Femur (tissue), 1 donor: ENCODE measurements at places on chromosomes 3 and 15.

DNA sequence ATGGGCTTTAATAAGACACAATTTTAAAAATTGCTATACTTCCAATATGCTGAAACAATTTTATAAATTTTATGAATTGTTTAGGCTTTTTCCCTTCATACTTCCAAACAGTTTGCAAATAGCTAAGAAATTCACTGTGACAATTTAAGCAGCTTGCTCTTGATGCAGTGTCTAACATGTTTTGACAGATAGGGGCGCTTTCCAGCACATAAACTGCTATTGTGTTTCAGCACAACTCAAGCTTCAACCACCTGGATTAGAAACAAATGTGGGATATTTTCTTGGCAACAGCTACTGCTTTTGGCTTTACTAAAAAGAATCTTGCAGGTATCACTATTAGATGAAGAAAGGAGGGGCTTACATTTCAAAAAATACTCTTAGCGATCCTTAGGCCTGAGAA, 565.8 kb upstream of the DPPA4 start:
- DNase-seq: no peak

DNA sequence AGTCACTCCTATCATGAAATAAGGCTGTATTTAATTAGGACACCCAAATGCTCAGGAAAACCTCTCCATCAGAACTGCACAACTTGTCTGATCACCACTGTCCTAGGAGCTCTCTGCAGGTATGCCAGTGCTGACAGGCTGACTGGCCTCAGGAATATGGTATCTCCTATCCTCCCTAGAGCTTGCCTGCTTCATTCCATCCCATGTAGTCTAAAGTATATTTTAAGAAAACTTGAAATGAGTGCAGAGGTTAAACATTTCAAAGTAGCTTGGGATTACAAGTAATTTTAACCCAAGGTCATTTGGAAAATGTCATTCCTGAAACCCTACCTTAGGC, 23.7 kb downstream of the FILIP1L start:
- DNase-seq: no peak

DNA sequence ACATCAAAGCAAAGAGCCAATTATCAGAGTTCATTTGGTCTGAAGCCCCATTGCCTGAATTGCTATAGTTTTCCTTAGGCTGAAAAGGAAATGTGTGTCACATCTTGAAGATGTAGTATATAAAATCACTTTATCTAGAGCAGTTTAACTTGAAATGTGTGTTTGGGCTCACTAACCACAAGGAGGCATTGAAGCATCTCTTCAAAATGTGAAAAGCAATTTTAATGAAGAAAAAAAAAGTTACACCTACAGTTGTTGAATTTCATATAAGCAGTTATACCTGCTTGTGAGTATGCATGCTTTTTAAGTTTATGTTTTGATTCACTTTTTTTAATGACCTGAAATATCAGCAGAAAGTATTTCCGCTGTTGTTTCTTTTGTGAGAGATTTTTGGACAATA, 129.3 kb downstream of the IQCH start:
- no peak for DNase-seq

- no peak for DNase-seq
These were observed 7.9 kb downstream of the GBE1 start for GRCh38 chr3:81753416-81754027.

DNA sequence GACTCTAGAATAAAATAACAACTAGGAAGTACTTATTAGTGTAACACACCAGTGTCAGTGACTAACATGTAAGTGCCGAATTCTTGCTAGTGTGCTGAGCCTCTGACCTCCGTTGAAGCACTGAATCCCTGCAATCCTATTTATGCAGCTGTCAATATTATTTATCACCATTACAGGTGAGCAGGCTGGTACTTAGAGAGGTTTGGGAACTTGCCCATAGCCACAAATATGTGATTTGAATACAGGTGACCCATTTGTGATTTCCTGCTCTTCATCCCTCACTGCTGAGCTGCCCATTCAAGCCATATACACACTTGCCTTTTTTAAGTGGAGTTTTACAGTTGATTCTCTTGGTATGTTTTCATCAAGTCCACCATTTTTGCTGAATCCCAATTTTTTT, 12.2 kb downstream of the EIF4E3 start:
- DNase-seq: no peak

- DNase-seq: no peak
These were observed 406 bp upstream of the RASA2 start for GRCh38 chr3:141486496-141486745.

DNA sequence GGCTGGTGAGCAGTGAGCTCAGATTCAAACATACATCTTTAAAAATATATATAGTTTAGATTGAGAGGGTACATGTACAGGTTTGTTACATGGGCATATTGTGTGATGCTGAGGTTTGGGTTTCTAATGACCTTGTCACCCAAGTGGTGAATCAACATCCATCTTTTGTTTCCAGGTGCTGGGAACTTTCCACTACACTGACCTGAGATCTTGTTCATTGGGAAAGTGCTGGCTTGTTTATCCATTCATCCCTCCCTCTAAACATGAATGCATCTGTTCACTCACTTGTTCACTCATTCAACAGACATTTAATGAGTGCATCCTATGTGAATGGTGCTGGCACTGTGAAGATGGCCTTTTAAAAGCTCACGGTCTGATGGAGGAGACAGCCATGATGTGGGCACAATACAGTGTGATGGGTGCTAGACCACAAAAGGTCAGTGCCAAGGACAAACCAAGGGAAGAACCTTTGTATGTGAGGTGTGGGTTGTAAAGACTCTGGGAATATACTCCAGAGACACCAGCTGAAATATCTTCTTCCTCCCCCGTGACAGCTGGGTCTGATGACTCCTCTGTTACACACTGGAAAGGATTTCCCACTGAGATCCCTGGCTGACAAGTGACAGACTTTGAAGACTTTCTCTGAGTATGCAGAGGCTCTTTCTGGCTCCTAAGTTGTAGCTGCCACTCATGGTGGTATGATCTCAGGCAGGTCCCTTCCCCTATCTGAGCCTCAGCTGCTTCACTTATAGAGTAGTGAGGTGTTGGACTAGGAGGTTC, 16.2 kb upstream of the ITGA11 start:
- DNase-seq: no peak

DNA sequence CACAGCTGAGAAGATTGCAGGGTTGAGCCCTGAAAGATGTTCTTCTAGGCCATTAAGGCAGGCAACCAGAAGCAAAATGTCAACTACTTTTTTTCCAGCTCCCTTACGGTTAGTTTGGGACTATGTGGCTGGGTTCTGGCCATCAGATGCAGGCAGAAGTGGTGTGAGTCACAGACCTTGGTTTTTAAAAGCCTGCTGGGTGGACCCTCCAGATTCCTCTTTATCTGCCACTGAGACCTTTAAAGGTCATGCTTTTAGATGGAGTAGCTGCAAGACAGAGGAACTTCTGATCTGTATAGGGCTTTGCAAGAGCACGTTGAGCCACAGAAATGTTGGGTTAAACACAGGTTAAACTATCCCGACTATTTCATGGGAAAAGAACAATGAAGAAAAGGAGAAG, 102.9 kb downstream of the CHST2 start:
- no peak for DNase-seq

- DNase-seq: no peak
These were observed 64.7 kb downstream of the BFSP2 start for GRCh38 chr3:133464573-133464972.

DNA sequence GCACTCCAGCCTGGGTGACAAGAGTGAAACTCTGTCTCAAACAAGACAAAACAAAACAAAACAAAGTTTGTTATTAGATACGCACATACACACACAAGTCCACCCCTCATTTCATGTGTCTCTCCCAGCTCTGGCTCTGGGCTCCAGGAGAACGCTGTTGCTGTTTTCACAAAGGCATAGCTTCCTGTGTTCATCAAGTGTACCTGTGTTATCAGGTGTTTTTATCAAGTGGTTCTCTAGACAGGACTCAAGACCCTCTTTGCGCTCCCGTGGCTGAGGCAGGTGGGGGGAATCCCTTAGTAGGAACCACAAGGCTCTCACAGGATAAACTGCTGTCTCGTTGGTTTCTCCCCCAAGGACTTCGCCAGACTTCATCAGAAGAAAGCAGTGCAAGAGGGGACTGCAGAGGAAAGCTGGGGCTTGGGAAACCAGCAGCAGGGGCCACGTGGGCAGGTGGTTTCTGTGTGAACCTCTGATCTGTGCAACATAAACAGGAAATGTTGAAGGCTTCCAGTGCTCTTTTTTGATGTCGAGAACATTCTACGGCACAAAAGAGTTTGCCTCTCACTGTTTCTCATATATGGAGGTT, 6.9 kb upstream of the PPP1R2 start:
- peak; percentile 33 for DNase-seq

DNA sequence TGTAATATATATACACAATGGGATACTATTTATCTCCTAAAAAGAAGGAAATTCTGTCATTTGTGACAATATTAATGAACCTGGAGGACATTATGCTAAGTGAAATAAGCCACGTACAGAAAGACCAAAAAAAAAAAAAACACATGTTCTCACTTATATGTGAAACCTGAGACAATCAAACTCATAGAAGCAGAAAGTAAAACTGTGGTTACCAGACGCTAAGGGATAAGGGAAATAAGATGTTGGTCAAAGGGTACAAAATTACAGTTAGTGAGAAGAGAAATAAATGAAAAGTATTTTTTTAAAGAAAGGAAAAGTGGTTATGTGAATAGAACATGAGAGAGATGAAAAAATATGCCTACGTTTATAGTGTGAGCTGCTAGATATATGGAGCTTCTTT, 101.1 kb downstream of the CPNE4 start:
- no peak for DNase-seq

DNA sequence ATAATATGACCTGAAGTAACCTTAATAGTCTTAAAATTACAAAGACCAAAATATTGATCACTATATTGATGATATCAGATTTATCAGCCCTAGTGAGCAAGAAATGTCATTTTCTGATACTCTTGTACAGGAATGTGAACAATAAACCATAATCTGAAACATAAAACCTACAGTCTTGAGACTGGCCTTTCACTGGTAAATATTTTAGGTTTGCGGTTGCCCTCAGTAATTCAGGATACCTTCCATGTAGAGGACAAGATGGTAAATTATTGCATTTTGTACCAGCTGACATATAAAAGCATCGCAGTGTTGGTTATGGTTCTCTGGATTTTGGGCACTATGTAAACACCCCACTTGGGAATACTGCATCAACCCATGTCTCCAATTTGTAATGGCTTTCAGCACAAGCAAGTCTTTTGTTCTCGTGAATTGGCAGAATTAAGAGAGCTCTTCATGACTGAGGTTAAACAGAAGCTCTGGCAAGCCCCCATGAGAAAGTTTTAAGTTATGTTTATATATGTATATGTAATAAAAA, 128.5 kb downstream of the LMLN start:
- no peak for DNase-seq

GRCh38 chr15:59244337-59244736, 37.7 kb downstream of the LDHAL6B start:
- no peak for DNase-seq

GRCh38 chr15:70222606-70223005, 124.9 kb upstream of the TLE3 start:
- DNase-seq: no peak

DNA sequence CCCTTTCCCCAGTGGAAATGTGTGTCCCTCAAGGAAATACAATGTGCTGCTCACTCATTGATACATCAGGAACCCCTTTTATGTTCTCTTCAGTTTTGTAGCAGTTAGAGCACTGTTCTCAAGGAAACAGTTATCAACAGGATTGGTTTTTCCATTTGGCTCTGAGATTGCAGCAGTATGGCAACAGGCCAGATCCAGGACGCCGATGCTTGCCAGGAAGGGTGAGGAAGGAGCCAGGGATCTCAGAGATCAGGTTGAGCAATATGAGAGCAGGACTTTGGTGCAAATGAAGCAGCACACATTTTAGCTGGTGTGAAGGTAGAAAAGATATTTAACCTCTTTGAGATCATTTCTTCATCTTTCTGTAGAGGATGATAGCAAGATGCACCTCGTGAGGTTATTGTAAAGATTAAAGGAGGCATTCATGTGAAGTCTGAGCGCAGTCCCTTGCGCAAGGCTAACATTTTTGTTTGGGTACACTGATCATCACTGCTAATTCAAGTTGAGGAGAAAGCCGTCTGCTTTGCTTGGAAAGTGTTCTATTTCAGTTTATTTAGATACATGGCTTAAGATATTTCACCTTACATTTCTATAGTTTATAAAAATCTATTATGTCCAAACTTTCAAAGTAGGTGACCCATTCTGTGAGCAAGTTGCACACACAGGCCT, 68.5 kb downstream of the KCNH8 start:
- no peak for DNase-seq

- DNase-seq: peak; percentile 48
These were observed 668 bp downstream of the MFGE8 start for GRCh38 chr15:88912500-88912921.

GRCh38 chr3:88059380-88060170, 520 bp downstream of the ZNF654 start:
- peak; percentile 44 for DNase-seq

DNA sequence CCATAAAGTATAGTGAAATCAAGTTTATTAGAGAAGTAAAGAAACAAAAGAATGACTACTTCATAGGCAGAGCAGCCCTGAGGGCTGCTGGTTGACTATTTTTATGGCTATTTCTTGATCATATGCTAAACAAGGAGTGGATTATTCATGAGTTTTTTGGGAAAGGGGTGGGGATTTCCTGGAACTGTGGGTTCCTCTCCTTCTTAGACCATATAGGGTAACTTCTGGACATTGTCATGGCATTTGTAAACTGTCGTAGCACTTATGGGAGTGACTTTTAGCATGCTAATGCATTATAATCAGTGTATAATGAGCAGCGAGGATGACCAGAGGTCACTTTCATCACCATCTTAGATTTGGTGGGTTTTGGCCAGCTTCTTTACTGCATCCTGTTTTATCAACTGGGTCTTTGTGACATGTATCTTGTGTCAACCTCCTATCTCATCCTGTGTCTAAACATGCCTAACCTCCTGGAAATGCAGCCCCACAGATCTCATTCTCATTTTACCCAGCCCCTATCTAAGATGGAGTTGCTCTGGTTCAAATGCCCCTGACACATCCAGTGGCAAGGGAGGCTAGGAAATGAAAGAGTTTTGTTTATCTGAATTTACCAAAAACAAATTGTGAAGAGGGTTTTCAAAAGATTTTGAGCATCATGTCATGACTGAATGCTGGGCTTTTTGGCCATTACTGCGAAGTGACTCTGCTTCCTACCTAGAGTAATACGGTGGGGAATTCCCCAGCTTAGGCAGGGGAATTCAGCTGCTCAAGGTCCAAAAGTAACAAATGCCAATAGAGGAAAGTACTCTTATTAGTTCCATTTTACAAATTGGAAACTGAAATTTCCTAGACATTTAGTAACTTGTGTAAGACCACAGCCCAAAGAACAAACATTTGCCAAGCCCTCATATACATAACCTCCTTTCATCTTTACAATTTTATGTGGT, 6.2 kb upstream of the SPSB4 start:
- no peak for DNase-seq

DNA sequence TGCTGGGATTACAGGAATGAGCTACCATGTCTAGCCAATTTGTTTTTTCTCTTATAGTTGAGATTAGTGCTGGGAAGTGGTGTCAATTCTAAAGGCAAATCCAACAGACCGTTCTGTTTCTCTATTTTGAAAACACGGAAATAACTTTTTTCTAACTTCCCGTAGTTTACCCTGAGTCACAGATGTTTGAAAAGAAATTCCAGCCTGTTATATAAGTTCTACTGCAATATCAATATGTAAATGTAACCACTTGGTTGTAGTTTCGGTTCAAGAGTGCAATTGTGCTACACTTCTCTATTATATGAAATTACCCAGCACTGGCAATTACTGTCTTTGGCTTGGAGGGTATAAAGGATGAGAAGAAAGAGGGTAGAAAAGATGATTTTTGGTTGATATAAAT, 22.3 kb upstream of the GNB4 start:
- DNase-seq: no peak
